ENCODE measurements at places on chromosomes 13 and 19.

DNA sequence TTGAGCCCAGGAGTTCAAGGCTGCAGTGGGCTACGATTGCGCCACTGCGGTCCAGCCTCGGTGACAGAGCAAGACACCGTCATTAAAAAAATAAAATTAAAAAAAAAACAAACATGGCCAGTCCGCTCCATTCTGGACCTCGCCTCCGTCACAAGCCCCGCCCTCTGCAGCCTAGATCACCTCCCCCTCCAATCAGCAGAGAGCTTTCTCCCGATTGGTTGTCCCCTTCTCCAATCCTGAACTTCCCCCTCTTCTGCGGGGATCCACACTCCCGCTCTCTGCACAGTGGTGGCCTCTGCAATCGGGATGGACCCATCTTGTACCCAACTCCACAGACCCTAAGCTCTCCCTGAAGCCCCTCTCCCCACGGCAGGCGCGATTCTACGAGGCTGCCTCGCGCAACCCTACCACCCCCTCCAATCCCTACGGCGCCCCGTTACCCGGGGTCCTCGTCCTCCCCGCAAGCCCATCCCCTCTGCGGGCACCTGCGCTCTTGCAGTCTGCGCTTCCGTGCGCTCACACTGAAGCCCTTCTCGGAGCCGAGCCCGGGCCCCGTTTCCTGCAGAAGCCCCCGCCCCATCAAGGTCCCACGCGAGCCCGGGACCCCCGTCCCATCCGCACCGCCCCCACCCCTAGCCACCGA is 540 bp downstream of the TMEM160 start:
- DNase-seq = peak; percentile 62

DNA sequence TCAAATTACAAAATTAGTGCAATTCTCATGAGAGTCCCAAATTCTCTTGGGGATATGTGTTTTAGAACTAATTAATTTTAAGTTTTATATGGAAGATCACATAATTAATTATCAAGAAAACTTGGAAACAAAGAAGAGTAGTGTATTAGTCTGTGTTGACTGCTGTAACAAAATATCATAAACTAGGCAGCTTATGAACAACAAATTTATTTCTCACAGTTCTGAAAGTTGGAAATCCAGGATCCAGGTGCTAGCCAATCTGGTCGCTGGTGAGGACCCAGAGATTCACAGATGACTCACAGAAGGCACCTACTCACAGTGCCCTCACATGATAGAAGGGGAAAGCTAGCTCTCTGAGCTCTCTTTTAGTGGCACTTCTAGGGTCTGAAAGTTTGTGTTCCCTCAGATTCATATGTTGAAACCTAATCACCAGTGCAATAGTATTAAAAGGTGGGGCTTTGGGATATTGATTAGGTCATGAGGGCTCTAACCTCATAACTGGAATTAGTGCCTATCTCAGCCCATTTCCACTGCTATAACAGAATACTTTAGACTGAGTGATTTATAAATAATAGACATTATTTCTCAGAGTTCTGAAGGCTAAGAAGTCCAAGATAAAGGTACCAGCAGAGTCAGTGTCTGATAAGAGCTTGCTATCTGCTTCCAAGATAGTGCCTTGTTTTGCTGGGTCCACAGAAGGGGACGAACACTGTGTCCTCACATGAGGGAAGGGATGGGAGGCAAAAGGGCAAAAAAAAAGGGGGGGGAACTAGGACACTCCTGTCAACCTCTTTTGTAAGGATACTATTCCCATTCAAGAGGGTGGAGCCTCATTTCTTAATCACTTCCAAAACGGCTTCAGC is 1.5 kb upstream of the ARGLU1 start:
- no peak for DNase-seq

DNA sequence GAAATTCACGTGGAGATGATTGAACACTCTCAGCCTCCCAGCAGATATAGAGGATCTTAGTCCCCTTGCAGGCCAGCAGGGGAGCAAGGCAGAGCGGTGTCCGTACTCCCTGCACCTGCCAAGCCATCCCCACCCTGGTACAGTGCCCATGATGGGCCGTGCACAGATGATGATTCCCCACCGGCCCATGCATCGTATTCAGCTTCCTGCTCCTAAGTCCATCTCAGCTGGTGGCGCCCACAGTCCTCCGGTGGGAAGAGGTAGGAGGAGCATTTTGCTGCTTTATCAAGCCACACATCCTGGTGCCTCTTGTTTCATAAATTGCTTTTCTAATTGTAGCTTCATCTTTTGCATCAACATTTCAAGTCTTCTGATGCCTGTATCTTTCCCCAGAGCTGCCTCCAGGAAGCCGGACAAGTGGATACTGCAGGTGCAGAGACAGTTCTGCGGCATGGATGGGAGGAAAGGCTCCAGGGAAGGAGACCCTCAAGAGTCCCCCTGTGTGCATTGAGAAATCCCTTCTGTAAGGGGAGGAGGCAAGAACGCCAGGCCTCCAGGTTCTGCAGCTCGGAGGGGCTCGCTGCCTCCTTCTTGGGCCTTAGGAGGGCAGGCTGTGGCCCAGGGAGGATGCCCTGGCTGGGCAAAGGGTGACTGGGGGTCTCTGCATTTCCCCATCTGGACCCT is 55.3 kb downstream of the F2RL3 start:
- no peak for DNase-seq

GRCh38 chr19:43984687-43985000 is 656 bp downstream of the ZNF155 start:
- no peak for DNase-seq

DNA sequence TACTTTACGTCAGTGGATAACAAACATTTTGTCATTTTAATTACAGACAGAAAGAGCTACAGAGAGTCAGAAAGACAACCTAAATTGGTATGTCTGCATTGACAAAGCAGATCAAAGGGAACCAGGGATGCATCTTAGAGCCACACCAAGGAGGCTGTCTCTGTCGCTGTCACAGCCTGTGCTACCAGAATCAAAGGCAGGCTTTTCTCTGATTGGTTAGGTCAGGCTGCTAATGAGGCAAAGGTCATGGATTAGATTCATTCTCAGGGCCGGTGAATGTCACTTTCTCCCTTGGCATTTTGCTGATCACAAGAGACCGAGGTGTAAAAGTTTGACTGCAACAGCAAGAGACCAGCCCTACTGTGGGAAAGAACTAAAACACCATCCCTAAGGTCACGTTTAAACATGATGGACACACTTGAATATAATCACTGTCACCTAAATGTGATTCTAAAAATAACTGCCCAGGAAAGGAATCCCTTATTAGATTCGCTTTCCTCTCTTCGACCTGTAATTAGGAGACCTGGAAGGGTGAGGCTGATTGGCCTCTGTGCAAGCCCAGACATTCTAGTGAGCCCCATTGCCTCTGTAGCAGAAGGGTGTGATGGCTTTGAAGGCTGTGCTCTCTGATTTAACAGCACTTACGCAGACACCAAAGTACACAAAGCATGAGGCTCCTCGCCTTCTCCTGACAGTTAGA is 314.4 kb upstream of the NBEA start:
- DNase-seq = no peak
